ENCODE measurements at places on chromosomes 7 and 10.

DNA sequence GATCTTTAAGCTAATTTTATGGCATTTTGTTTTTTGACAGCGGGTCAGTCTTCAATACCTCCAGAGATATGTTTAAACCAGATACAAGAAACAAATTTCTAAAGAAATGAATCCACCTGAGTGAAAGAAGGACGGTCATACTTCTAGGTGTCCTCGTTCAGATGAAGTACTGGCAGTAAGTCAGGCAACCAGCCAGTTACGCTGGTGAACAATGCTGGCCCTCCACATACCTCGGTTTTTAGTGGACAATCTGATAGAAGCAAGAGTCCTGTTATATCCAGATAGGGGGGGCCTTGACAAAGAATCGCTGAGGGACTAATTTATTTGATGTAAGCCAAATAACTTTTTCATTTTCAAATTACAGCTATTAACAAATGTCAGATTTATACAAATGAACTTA lies 266.4 kb upstream of the KLF14 start:
- DNase-seq = no peak

- no peak for DNase-seq
Measured at GRCh38 chr10:103545366-103545765, 51.9 kb downstream of the NEURL1 start.

DNA sequence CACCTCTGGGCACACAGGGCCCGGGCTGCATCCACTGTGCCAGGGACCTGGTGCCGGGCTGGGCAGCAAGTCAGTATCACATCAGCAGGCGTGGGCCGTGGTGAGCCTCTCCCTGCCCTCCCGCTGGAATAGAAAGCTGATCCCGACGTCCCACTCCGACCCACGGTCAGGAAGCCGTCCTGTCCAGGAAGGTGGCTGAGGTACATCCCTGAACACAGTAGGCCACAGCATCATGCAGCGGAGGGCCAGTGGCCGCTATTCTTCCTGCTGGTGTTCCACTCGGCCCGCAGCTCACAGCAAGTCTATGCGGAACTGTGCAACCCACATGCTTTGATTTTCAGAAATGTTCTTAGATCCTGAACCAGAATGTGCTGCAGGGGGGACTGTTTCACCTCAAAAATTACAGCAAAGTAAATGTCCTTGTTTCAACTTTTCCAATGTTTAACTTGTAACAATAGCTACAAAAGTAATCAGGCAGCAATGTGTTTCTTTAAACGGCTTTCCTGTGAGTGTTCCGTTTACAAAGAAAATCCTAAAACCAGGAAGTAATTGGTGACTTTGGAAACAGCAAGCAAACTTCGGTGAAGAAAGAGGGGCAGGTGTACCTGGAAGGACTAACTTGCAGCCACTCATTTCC lies 676 bp upstream of the GPR146 start:
- DNase-seq = no peak

DNA sequence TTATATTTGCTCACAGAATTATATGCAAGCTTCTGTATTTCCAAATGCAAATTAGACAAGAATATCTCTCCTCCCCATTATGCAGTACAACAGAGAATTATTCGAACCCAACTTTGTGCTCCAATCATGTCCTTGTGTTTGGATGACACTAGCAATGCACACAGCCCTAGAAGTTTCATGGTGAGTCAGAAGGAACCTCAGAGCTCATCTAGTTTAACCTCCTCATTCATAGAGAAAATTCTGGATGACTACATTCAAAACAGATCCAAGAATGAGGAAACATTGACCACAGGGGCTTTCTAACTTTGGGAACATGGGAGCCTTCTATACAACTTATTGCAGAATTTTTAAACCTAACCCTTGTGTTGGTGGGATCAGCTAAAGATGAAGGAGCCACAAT lies 12.8 kb upstream of the ARID5B start:
- DNase-seq = no peak

GRCh38 chr7:100013328-100013676 lies 2.1 kb upstream of the ZKSCAN1 start:
- DNase-seq = no peak

GRCh38 chr10:100743626-100744135 lies 1.7 kb upstream of the PAX2 start:
- no peak for DNase-seq
